Amniotic epithelial cell (primary cell): ENCODE measurements at places on chromosomes 16 and 17.

DNA sequence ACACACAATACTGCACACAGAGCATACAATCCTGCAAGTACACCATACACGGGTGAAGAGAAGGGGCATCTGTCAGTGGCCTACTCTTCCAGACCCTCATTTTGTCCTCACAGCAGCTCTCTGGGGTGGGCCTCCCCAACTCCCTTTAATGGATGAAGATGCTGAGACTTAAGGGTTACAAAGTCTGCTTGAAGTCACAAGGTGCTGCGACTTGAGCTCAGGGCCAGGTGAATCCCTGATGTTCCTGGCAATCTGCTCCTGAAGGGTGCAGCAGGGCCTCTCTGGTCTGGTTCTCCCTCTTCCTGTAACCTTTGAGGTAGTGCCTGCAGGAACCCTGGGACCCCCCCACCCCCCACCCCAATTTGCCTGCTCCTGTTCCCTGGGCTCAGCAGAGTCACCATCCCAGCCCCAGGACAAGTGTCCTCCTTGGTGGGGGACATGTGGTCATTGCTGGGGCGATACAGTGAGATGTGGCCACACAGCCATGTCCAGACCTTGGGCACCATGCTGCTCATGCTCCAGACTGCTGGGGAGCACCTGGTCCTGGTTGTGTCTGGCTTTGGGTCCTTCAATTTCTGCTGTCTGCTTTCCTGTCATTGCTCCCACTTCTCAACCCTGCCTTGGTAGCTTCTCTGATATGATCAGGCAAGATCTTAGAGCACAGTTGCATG, 107.5 kb downstream of the METRNL start:
- DNase-seq = no peak

GRCh38 chr17:50331085-50331791, 14.7 kb upstream of the XYLT2 start:
- peak; percentile 82 for DNase-seq

DNA sequence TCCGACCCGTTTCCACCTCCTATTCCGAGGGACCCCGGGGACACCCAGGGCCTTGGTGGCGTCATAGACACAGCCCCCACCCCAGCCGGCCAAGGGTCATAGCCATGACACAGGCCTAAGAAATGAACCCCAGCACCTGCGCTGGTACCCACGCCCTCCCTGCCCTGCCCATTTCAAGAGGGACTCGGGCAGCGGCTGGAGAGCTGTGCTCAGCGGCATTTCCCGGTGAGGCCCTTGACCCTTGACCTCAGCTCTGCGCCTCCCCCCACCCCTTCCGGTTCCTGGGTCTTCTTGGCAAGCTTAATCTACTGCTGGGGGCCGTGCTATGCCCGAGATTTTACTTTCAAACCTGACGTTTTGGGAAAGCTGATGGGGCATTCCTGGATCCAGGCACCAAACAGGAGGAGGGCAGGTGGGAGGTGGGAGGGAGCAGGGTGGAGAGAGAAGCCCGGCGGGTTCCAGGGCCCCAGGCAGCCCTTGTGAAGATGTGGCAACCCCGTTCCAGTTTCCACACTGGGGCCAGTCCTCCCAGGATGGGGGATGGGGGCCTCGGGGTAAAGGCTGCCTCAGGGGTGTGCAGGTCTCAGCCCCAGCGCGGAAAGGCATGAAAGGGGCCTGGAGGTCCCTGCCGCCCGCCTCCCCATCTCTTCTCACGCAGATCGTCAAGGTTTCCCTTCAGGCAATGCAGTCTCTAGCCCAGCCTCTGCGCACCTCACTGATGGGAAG, at the start of gene SLC22A31:
Gene SLC22A31, minus strand, starts transcription at position 414 of the 726 bp plus-strand sequence. Its CDS starts 36 bp downstream, at position 378.
- DNase-seq = no peak

GRCh38 chr17:35865412-35866340, 3.0 kb downstream of the HEATR9 start:
- DNase-seq = peak; percentile 30

GRCh38 chr16:17532338-17532995, 61.7 kb upstream of the XYLT1 start:
- DNase-seq = no peak

GRCh38 chr17:77770331-77771105, 188.0 kb upstream of the TNRC6C start:
- peak; percentile 50 for DNase-seq

DNA sequence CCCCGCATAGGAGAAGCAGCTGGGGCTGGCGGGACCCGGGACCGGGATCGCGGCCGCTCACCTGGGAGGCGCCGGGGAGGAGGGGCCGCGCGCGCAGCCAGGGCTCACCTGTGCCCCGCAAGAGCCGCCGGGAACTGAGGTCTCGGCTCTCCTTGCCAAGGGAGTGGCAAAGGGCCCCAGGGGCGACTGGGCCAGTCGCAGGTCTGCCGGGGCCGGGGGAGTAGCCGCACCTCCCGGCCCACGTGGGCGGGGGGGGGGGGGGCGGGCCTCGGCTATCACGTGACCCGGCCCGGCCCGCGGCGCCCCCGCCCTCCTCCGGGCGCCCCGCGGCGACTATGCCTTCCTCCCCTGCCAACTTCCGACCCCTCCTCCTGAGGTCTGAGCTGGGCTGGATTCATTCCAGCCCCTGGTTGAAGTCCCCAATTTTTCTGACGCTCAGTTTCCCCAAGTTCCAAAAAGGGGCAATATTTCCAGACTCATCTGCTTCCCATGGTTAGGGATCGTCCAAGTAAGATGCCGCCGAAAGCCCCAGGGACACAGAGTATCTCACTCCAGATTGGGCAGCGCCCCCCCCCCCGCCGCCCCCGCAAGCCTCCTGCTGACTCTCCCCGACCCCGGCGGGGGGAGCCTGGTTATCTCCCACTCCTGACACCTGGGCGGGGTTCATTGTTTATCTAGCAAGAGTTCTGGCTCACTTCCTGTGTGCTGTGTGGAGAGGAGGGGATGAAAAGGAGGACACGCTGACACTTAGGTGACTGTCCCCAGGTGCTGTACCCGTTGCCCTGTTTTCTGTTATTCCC, at the start of gene TMC6:
Gene TMC6, minus strand, starts transcription at position 205 of the 800 bp plus-strand sequence. CDS start 1,923 bp downstream, outside the sequence.
- DNase-seq = no peak

- DNase-seq = no peak
These were observed 55.0 kb upstream of the MEAK7 start for GRCh38 chr16:84559311-84559932.

- peak; percentile 82 for DNase-seq
These were observed 13.3 kb downstream of the GGA2 start for GRCh38 chr16:23496821-23497542.

GRCh38 chr17:36857698-36858097, 79.6 kb upstream of the LHX1 start:
- no peak for DNase-seq

- no peak for DNase-seq
These were observed 19.9 kb upstream of the FAM20A start for GRCh38 chr17:68621065-68621464.

GRCh38 chr17:75737133-75737962, 16.1 kb downstream of the ITGB4 start:
- no peak for DNase-seq

DNA sequence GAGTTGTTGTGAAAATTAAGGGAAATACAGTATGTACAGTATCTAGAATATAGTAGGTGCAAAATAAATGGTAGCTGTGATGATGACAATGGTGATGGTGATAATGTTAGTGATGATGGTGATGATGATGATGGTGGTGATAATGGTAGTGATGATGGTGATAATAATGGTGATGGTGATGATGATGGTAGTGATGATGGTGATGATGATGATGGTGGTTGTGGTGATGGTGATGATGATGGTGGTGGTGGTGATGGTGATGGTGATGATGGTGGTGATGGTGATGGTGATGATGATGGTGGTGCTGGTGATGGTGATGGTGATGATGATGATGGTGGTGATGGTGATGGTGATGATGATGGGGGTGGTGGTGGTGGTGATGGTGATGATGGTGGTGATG, 91.3 kb upstream of the FOXF1 start:
- DNase-seq = no peak

DNA sequence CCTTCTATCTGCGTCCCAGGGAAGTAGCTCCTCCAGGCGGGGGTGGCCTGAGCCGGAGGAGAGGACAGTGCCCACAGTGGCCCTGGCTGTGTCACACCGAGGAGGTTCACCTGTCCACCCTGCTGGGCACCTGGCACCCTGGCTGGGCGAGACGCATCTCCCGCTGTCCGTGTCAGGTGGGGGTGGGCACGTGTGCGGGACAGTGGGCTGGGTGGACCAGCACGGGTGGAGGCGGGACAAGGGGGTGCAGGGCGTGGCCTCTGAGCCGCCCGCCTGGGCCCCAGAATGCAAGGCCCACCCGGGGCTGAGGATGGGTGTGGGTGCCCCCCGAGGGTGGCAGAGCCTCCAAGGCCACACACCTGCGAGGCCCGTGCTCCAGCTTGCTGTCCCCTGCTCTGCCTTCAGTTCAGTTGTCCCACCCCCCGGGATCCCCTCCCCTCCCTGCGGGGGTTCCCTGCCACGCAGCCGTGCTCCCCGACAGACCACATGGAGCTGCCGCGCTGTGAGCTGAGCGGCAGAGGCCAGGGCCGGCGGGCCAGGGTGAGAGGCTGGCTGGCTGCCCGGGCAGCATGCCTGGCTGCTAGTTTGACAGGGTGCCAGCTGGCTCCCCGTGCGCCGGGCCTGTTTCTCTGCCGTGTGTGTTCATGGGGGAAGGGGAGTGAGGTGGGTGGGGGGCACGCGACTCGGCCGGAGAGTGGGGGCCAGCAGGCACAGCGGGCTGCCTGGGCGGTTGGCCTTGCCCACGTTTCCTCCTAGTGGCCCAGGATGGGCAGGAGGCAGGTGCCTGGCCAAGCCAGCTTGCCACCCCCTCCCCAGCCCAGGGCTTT, 33.9 kb downstream of the BAHCC1 start:
- peak; percentile 57 for DNase-seq

DNA sequence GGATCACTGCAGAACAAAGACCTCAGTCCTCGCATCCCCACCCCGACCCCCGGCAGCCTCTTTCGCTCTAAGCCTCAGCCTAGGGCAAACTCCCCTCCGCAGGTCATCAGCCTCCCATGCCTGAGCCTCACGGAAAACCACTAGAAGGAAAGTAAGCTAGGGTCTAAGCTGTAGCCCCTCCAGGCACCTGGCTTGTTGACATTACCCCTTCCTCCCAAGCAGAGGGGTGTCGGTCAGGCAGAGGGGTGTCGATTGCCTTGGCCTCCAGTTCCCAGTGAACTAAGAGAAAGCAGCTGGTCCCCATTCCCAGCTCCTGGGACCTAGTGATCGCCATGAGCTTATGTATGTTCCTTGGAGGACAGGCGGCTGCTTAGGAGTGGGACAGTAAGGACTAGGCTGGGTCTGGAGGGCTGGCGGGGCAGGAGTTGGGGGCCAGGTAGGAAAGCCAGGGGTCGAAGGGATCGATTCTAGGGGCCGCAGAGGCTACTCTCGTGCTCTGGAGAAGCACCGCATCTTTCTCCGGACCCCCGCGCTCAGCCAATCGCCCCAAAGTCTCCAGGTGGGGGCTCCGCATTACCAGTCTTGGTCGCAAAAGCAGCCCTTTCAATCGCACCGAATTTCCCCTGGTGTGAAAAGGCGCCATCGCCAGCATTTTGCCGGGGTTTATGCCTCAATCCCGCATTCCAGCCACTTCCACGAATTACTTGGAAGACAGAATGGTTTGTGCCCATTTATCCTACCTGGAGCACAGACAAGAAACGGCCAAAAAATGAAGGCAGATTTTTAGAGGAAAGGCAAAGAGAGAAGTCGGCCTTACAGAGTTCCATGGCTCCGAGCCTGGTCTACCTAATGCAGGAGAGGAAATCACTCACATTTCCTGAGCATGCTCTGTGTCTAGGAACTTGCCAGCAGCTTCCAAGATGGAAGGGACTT, 21.3 kb upstream of the HOXB13 start:
- no peak for DNase-seq

- DNase-seq = no peak
These were observed 20.2 kb upstream of the C1QL1 start for GRCh38 chr17:44988044-44988942.
